Activated T-cell treated with anti-CD3 and anti-CD28 coated beads for 4 hours (primary cell): ENCODE measurements at places on chromosomes 7 and 10.

DNA sequence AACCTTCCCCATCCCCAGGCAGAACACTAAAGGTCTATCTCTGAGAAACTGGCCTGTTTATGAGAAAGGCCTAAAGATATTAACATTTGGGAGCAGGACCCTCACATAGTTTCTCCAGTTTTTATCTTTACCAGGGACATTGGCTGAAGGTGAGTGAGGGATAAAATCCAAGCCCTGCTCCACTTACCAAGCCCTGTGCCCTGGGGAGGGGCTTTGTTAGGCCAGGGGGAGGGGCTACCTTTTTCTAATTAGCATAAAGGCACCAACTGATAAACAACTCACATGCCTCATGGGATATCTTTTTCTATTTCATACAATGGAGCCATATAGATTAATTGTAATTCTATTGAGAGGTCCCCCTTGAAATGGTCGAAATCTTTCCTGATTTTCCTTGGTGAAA lies 55.9 kb downstream of the RNLS start:
- no peak for DNase-seq

- no peak for DNase-seq
Measured at GRCh38 chr10:119919271-119919670, 26.7 kb downstream of the SEC23IP start.

DNA sequence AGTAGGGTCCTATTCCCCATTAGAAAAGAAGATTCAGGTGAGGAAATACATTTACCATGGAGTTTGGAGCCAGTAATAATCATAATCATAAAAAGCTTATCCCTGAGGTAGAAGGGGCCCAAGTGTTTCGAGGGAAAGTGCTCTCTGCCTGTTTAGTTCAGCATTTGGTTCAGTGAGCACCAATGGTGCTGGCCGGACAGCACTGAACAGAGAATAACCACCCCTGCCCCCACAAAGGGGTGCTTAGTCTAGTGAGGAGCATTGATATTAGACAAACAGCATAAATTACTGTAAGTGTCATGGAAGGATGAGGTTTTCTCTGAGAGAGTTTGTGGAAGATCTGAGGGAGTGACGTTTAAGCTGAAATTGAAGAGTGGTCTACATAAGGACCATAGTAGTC lies 21.6 kb upstream of the ATE1 start:
- no peak for DNase-seq

DNA sequence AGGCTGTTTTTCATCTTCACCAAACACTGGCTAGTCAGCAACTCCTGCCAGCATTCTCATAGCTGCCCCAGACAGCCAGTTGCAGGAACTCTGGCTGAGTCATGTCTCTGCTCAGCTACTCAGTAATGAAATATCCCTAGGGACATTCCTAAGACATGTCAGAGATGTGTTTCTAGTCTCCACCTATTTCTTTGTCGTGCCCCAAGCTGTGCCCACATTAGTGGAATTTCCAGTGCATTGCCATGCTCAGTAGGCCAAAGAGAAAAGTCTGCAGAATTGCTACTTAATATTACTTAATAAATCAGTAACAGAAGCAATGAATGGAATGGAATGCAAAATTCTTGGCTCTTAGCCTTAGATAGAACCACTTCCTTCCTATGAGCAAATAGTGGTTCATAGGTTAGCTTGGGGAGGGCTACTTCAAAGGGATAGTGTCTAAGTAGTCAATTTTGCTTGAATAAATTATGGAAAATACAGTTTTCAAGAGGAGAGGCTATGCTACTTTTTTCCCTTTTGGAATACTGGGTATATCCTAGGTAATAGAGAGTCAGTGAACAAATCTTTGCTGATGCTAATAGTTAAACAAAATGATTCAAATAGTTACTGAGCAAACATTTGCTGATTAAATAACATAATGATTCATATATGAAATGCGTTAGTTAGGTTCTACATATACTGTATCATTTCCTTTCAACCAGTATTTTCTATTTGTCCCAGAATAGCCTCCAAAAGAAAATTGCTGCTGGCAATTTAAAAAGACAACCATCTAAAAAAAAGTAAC lies 23.6 kb upstream of the SEMA3C start:
- no peak for DNase-seq

GRCh38 chr7:80860554-80860953 lies 58.3 kb downstream of the SEMA3C start:
- DNase-seq: no peak

DNA sequence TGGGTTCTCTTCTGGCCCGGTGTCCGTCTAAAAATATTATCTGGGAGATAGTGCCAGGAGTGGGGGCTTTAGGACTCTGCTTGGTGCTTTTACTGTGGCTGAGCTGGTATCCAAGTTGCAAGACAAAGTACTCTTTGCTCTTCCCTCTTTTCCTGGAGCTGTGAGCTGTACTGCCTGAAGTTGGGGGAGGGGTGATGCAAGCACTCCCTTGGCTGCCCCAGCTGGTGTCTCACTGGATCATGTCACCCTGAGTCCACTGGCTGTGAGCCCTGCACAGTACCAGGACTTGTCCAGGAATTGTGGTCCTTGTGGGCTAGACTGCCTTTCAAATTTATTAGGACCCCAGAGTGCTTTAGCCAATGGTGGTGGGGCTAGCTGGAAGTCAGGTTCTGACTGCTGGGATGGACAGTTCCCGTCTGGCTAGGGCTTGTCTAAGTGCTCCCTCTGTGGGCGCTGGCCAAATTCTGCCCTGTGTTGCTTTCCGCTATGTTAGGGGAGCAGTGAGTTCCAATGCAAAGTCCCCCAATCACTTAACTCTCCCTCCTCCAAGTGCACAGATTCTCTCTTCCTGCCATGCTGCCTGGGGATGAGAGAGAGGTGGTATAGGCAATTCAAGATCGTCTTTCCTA lies 13.1 kb downstream of the CC2D2B start:
- no peak for DNase-seq

DNA sequence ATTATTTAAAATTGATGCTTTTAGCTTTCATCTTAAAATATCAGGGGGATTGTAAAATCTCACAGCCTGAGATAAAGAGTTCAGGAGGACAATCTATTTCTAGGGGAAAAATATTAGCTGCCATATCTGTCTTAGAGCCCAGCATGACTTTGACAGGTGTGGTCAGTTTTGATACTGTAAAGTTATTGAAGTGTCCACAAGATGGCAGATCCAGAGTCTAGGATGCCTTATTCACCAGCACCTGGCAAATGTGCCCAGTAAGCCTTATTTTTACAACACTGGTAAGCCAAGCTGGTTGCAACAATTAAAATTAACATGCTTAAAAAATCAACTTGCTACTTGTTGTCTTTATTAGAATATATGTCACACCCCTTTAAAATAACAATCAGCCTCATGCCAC lies 579.3 kb downstream of the SH2D4B start:
- no peak for DNase-seq

DNA sequence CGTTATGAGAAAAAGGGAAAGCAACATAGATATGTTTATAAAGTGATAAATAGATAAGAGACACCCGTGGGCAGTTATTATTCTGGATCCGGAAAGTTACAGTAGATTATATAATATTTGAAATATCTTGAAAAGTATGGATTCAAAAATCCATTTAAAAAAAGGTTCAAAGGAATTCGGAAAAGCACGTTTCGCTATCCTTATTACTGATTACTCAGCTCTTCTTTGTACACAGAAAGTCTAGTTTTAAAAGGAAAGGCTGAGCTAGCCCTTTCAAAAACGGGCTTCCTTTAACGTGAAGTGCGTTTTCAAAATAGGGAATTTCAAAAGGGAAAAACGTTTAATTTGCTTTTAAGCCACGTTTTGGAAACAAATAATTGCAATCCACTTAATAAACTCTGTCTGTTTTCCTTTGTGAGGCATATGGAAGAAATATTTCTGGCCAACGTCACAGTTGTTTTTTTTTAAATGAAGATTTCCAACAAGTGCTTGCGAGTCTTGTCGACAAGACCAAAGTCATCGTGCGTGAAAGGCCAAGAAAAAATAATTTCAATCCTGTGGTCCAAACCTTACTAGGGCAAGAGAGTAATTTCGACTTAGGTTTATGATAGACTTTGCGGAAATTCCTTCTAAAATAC lies 2.2 kb upstream of the SKIDA1 start:
- no peak for DNase-seq

- DNase-seq: no peak
Measured at GRCh38 chr7:139874302-139874629, 45.2 kb downstream of the TBXAS1 start.

GRCh38 chr7:101243646-101244374 lies 1.1 kb downstream of the FIS1 start:
- no peak for DNase-seq

DNA sequence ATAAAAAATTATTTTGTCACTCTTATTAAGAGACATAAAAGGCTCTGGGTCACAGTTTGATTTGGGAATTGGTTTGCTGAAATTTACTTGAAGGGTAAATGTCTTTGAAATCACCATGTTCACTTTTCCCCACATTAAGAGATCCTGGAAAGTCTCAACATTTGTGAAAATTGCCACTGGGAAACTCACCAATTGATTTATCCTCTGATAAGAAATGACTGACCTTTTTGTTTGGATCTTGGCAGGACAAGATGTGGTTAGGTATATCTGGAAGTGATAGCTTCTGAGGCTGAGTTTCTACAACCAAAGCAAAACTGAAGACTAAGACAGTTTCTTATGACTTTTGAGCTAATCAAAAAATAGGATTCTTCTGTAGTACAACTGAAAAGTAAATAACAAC lies 107.1 kb upstream of the TMEM106B start:
- DNase-seq: no peak

GRCh38 chr10:35743851-35744250 lies 101.8 kb upstream of the FZD8 start:
- no peak for DNase-seq

DNA sequence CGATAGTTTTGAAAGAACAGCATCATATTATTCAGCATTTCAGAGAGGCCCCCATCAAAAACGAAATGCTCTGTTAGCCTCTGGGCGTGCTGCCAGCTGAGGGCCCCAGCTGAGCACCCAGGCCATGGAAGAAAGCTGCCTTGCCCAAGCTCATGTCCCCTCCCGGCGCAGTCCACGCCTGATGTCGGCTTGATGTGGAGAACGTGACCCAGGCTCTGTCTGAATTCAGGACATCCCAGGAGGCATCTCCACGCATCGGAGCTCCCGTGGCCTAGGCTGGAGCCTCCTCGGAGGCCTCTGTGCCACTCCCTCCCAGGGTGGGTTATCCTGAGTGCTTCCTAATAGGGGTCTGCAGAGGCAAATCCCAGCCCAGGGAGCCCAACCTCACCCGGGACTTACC lies 218.3 kb upstream of the AKR1E2 start:
- no peak for DNase-seq

DNA sequence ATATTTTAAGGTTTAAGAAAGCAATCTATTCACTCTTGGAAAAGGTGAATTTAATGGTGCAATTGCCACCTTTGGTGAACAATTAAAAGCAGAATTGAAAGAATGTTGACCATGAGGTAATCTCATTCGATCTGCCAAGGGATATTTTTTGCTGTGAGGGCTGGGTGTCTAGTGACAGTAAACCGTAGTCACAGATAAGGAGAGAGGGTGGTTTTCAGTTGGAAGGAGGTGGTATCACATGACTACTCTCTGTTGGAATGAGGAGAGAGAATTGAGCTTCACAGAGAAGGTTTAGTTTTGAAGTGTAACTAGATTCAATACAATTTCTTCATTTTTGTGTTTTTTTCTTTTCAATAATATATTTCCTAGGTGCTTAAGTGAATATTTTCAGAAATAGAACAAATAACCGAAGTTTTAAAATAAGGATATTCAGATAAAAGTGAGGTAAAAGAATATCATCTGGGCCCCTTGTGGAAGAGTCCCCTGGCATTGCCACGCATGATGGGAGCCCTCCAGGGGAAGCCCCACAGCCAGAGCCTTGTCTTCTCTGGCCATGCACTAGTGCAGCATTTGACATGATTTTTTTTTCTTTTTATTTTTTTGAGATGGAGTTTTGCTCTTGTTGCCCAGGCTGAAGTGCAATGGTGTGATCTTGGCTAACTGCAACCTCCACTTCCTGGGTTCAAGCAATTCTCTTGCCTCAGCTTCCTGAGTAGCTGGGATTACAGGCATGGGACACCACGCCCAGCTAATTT lies 73.4 kb downstream of the GPR141 start:
- DNase-seq: no peak

DNA sequence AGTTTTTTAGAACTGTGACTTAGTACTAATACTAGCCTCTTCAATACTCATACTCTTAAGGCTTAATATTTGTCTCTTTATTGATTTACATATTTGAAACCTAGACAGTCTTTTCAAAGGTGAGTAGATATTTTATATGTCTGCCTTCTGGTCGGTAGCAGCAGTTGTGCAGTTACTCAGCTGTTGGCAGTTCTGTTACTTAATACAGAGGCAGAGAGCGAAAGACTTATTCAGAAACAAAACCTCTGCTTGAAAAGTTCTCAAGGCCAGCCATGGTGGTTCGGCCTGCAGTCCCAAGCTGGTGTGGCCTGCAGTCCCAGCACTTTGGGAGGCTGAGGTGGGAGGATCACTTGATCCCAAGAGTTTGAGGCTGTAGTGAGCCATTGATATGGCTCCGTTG lies 84.2 kb downstream of the AUTS2 start:
- no peak for DNase-seq

DNA sequence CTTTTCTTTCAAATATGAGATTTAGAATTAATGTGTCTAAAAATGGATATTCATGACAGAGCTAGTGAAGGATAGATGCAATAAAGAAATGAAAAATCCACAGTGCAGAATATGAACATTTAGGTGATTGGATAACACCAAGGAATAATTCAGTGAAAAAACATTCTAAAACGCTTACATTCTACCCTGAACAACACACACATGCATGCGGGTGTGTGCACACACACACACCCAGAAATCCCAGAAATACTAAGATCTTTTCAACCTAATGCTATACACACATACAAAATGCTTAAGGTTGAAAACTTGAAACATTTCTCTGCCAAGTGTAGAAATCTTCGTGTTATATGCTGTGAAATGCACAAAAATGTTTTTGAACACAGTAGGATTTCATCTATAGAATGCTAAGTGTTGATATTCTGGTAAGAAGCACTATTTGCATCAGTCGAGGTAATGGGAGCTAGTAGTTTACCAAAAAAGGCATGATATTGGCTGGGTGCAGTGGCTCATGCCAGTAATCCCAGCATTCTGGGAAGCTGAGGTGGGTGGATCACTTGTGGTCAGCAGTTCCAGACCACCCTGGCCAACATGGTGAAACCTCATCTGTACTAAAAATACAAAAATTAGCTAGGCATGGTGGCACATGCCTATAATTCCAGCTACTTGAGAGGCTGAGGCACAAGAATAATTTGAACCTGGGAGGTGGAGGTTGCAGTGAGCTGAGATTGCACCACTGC lies 600.6 kb downstream of the PHTF2 start:
- DNase-seq: no peak
